Activated CD8-positive, alpha-beta T cell treated with anti-CD3 and anti-CD28 coated beads, Interleukin-2, amount 10 ng/mL, durations not matched to agents 7 days and 5 days (primary cell): ENCODE measurements at places on chromosomes 7 and 10. TPM values are rescaled to one million over a fixed set of nuclear protein-coding genes. Genes with fewer than 3 reads are reported as not detected.

- no peak for DNase-seq
- no peaks in the 10 kb centered on the region for H3K27me3 ChIP-seq
- peaks cover 36% of the 10 kb centered on the region for H3K36me3 ChIP-seq
- no peak overlapping the region for H3K27ac ChIP-seq
- H3K4me3 ChIP-seq, result no peak overlapping the region
These were observed 3.7 kb downstream of the ZSWIM8 start for GRCh38 chr10:73788864-73789658.

GRCh38 chr10:12595936-12596576 lies 246.7 kb downstream of the CAMK1D start:
- H3K27me3 ChIP-seq, result no peaks in the 10 kb centered on the region
- peak overlapping the region; percentile 90 for H3K27ac ChIP-seq
- peaks cover 66% of the 10 kb centered on the region for H3K4me1 ChIP-seq
- no peak for DNase-seq

CLRN3 gene
- not detected for total RNA-seq

GRCh38 chr7:66630531-66630930 lies 1.9 kb downstream of the KCTD7 start:
- peaks cover 32% of the 10 kb centered on the region for H3K36me3 ChIP-seq
- H3K4me3 ChIP-seq, result peak overlapping the region; percentile 64
- peaks cover 4% of the 10 kb centered on the region for H3K27me3 ChIP-seq
- DNase-seq, result no peak
- H3K4me1 ChIP-seq, result peaks cover 58% of the 10 kb centered on the region

- H3K36me3 ChIP-seq, result peaks cover 28% of the 10 kb centered on the region
- H3K27ac ChIP-seq, result no peak overlapping the region
- no peaks in the 10 kb centered on the region for H3K27me3 ChIP-seq
These were observed 31.3 kb downstream of the DNAJC9 start for GRCh38 chr10:73215749-73216148.

DNA sequence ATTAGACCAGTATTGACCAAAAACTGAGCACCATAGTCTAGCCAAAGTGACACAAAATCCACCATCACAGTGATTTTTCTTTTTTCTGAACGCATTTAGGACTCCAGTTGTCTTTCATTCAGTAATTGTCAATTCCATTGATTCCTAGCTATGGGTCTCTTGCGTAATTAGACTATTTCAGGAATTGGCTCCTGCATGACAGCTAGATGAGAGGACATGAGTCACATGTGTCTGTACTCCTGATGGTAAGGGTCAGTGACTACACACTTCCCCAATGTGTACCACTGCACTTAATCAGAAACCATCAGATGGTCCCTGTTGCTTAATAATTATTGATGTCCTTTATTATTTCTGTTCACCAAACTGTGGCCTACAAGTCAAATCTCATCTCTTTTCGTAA lies 469.5 kb downstream of the POM121L12 start:
- no peak overlapping the region for H3K4me3 ChIP-seq
- no peaks in the 10 kb centered on the region for H3K27me3 ChIP-seq
- no peak for DNase-seq

AQP1 gene
- total RNA-seq, result not detected

- no peak for DNase-seq
- H3K27me3 ChIP-seq, result no peaks in the 10 kb centered on the region
- peaks cover 94% of the 10 kb centered on the region for H3K36me3 ChIP-seq
- H3K4me1 ChIP-seq, result peaks cover 72% of the 10 kb centered on the region
- H3K27ac ChIP-seq, result no peak overlapping the region
- no peak overlapping the region for H3K4me3 ChIP-seq
These were observed 16.5 kb downstream of the GATA3 start for GRCh38 chr10:8071006-8071405.

- no peaks in the 10 kb centered on the region for H3K4me1 ChIP-seq
- no peak for DNase-seq
- no peak overlapping the region for H3K27ac ChIP-seq
These were observed 97.0 kb downstream of the BAMBI start for GRCh38 chr10:28774051-28774995.

GRCh38 chr10:70940834-70941568 lies 52.6 kb upstream of the PCBD1 start:
- no peak for DNase-seq
- no peaks in the 10 kb centered on the region for H3K36me3 ChIP-seq

TUBGCP2 gene
- total RNA-seq, result 59.0 TPM

ASNS gene
- total RNA-seq, result 37.5 TPM

GRCh38 chr7:8151161-8151725 lies 110.7 kb downstream of the ICA1 start:
- H3K27ac ChIP-seq, result no peak overlapping the region
- no peak for DNase-seq
- peaks cover 3% of the 10 kb centered on the region for H3K36me3 ChIP-seq
- no peaks in the 10 kb centered on the region for H3K27me3 ChIP-seq

SP4 gene
- total RNA-seq, result 38.2 TPM

DNA sequence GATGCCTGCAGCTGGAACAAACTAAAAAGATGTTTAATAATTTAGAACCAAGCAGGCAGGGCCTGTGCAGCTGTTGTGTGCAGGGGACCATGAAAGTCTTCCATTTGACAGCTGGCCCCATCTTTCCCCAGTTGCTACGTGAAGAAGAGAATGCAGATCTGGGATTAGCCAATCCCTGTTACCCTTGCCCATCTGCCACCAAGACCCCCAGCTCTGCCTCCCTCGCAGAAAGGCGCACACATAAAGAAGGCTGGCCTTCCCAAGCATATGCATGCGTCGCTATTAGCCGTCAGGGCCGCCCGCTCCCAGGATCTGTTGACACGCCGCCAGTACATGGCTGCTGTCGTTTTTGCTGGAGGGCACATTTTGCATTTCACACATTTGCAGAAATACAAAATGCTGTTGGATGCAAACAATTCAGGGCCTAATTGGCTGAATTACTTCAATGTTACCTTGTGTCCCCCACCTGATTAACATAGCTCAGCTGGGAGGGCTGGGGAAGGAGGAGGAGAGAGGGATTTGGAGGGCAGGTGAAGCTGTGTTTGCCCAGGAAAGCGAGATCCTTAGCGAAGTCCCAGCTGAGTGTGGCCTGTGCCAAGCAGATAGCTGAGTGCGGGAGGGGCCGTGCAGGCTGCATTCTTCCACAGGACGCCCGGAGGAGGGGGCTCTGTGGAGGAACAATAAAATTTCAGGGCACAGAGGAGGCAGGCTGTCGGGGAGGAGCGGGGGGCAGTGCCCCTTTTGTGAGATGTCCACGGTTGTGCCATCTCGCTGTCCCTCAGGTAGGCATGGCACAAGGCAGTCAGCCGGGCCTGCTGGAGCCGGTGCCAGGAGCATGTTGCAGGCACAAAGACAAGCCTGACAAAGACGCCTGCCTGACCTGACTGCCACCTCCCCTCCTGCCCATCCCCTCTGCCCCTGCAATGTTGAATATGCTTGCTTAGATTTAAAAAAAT lies 443.0 kb upstream of the MKI67 start:
- H3K36me3 ChIP-seq, result no peaks in the 10 kb centered on the region
- H3K27ac ChIP-seq, result no peak overlapping the region
- H3K4me3 ChIP-seq, result no peak overlapping the region
- no peaks in the 10 kb centered on the region for H3K4me1 ChIP-seq
- no peaks in the 10 kb centered on the region for H3K27me3 ChIP-seq

DNA sequence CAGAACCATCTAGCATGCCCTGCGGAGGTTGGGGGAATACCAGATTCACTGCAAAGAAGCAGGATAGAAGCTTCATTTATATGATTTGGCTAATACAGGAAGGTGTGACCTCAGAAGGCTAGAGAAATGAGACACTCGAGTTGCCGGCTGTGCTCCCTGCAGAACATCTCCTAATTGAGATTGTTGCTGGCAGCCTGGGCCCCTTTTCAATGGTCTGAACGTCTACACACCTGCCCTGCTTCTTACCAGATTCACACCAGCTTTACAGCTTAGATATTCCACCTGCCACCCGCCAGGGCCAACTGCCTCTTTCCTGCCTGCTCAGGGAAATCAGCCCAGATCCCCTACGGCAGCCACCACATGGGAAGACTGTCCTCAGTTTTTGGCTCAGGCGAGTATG lies 475.3 kb upstream of the AUTS2 start:
- H3K4me3 ChIP-seq, result no peak overlapping the region
- no peaks in the 10 kb centered on the region for H3K4me1 ChIP-seq
- H3K36me3 ChIP-seq, result no peaks in the 10 kb centered on the region
- H3K27ac ChIP-seq, result no peak overlapping the region

- H3K27me3 ChIP-seq, result no peaks in the 10 kb centered on the region
- no peak overlapping the region for H3K27ac ChIP-seq
- H3K36me3 ChIP-seq, result peaks cover 32% of the 10 kb centered on the region
- H3K4me1 ChIP-seq, result peaks cover 6% of the 10 kb centered on the region
- DNase-seq, result no peak
- no peak overlapping the region for H3K4me3 ChIP-seq
These were observed 17.1 kb downstream of the WIPI2 start for GRCh38 chr7:5207131-5207530.
